ENCODE measurements at places on chromosomes 3 and 15.

- no peak for DNase-seq
Measured at GRCh38 chr15:75123395-75123794, 78.3 kb upstream of the C15orf39 start.

- DNase-seq = no peak
Measured at GRCh38 chr15:36917411-36918267, 182.7 kb downstream of the MEIS2 start.

GRCh38 chr15:96053781-96054428, 276.6 kb upstream of the NR2F2 start:
- no peak for DNase-seq

- no peak for DNase-seq
Measured at GRCh38 chr3:64161481-64161952, 63.7 kb downstream of the PRICKLE2 start.

- DNase-seq = no peak
Measured at GRCh38 chr3:159860269-159861116, 128.1 kb upstream of the IL12A start.

- DNase-seq = no peak
Measured at GRCh38 chr3:175585898-175586297, 726.8 kb downstream of the NAALADL2 start.

DNA sequence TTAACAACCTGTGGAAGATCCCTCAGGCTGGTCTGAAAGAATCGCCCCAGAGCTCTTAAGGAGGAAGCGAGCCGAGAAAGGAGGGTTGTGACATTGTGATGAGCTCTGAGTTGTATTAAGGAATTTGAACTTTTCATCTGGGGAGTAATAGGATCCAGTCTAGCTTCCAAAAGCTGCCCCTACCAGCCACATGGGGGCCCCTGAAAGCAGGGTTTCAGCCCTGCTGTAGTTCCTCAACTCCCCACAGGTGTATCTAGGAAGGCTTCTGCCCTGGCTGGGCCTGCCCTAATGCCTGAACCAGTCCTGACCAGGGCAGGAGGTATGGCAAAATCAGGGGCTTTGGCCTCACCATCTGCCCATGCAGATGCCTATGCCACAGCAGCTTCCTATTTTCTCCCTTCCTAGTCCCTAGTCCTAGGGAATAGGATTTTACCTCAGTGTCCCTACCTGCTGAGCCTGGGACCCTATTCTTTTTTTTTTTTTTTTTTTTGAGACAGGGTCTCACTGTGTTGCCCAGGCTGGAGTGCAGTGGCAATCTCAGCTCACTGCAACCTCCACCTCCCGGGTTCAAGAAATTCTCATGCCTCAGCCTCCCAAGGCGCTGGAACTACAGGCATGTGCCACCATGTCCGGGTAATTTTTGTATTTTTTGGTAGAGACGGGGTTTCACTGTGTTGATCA, 5.0 kb upstream of the AP3S2 start:
- peak; percentile 33 for DNase-seq

Data from activated naive CD8-positive, alpha-beta T cell treated with anti-CD3 and anti-CD28 coated beads for 36 hours (primary cell).